Stimulated activated CD4-positive, alpha-beta T cell treated with anti-CD3 and anti-CD28 coated beads, Interleukin-12 subunit alpha, Interleukin-12 subunit beta, amount 100 ng/mL, for 24 hours (primary cell): ENCODE measurements at places on chromosomes 4 and X.

GRCh38 chr4:154738426-154738825, 5.4 kb upstream of the LRAT start:
- no peak for DNase-seq

- no peak for DNase-seq
Measured at GRCh38 chr4:184887333-184887732, 61.6 kb upstream of the ACSL1 start.

DNA sequence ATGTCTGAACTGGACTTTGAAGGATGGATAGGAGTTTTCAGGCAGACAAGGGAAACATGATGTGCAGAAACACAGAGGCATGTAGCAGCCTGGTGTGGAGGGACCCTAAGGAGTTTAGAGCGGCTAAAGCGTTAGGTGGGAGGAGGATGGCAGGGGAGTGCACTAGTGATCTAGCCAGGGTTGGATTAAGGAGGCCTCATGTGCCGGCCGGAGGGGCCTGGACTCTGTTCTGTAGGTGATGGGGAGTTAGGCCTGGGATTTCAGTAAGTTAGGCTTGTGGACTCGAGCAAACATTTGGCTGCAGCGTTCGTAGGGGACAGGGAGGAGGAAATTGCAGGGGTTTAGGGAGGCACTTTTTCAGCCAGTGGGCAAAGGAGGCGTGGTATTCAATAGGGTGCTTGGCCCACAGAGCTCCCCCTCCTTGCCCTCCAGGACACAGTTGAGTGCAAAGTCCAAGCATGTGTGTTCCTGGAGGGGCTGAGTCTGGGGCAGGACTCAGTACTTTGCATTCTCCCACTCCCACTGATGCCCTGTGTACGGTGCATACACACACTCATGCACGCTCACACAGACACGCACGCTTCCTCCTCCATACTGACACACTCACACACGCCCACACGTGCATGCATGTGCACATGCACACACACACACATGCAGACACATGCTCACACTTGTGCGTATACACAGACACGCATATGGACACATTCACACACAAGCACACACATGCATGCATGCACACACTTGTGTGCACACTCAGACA, 18.6 kb downstream of the PSAPL1 start:
- no peak for DNase-seq

DNA sequence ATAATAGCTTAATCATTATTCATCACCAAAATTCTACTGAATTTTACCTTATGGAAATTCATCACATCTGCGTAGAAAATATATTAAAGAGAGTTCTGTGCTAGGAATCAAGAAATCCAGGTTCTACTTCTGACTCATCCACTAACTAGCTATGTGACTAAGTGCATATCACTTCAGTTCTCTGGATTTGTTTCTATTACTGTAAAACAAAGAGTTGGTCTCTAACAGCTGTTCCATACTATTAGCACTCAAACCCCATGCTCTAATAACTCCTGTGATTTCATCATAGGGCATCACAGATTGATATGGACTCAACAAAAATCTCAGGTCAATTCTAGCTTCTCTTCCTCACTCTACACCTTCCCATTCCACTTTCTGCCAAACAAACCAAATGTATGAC, 572.0 kb downstream of the INPP4B start:
- no peak for DNase-seq

GRCh38 chr4:90226734-90227133, 99.5 kb downstream of the CCSER1 start:
- DNase-seq, result no peak

GRCh38 chrX:54452920-54453319, 12.7 kb downstream of the TSR2 start:
- no peak for DNase-seq

DNA sequence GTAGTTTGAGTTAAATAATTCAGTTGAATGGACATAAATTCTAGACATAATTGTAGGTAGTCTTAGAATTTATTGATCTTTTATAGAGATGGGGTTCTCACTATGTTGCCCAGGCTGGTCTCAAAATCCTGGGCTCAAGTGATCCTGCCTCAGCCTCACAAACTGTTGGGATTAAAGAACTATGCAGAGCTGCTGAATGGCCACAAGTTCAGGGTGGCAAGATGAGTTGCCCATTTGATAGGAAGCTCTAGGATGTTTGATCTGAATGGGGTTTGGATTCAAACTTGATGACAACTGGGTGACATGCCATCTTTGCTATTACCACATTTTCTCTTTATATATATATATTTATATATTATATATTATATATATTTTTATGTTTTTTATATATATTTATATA, 3.6 kb downstream of the RPL36A start:
- no peak for DNase-seq

GRCh38 chrX:118420462-118420861, 74.6 kb downstream of the WDR44 start:
- DNase-seq, result no peak
